Activated CD8-positive, alpha-beta memory T cell treated with anti-CD3 and anti-CD28 coated beads for 4 hours (primary cell): ENCODE measurements at places on chromosomes 5 and 9.

- DNase-seq, result no peak
These were observed 81.5 kb downstream of the NIPBL start for GRCh38 chr5:36957953-36958537.

- DNase-seq, result no peak
These were observed 665.6 kb downstream of the EFNA5 start for GRCh38 chr5:107005161-107005560.

GRCh38 chr9:91161465-91162300 lies 200.0 kb downstream of the AUH start:
- DNase-seq, result no peak

- peak; percentile 11 for DNase-seq
These were observed 1.0 kb upstream of the TPM2 start for GRCh38 chr9:35690614-35691333.

- DNase-seq, result no peak
These were observed 195.3 kb downstream of the CNTLN start for GRCh38 chr9:17330097-17330496.

DNA sequence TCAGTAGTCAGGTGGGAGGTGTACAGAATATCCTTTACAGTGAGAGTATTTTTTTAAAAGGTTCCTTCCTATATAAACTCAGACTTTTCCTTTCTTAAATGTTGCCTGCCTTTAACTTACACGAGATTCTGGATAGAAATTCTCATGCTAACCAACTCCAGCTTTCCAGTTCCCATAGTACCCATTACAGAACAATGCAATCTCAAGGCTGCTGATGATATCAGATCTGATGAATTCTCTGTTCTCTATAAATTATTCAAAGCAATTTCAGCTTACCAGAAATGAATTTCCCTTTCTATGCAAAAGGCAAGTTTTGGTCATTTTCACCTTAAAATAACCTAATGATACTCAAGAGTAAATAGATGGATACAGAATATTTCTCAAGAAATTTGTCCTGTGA lies 90.3 kb downstream of the NUDT12 start:
- no peak for DNase-seq

DNA sequence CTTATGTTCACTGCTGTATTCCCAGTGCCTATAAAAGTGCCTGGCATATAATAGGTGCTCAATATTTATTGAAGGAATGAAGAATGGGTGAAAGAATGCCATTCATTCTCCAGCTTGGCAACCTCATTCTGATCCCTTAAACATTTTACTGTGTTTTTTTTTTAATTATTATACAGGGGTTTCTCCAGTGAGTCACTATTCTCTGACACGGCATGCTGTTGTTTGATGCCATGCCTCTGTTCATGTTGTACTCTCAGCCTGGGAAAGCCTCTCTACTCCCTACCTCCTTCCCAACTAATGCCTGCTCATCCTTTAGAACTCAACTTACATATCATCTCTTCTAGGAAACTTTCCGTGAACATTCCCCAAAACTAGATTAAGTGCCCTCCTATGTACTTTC lies 70.2 kb upstream of the PHF24 start:
- no peak for DNase-seq

- no peak for DNase-seq
These were observed 1949.0 kb upstream of the WWC1 start for GRCh38 chr5:166342402-166342801.

DNA sequence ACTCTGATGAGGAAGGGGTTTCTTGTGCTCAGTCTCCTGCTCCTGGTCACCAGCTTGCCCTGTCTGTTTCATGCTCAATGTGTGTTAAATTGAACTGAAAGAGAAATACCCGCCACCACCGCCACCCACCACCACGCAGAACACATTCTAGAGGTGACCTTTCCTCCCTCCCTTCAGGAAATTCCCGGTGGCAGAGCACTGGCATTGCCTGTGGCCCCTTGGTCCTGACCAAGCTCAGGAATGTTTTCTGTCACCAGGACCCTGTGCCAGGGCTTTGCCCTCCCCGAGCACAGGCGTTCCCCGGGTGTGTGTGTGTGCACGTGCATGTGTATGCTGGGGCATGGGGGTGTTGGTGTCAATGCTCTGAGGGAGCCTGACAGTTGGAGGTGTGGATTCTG lies 10.2 kb upstream of the SLC25A51 start:
- no peak for DNase-seq

DNA sequence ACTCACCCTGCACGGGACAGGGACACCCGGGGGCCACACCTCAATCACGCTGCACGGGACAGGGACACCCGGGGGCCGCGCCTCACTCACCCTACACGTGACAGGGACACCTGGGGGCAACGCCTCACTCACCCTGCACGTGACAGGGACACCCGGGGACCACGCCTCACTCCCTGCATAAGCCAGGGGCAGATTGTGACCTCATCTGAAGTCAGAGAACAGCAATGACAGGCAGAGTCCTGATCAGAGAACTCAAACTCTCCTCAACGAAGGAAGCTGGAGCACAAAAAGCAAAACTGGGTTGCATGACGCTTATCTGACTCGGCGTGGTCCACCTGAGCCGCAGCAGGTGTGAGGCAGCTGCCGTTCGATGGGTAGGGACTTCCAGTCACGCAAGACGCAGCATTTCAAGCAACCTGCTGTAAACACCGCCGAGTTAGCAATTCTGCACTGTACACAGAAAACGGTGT lies 3.2 kb downstream of the TERT start:
- no peak for DNase-seq

DNA sequence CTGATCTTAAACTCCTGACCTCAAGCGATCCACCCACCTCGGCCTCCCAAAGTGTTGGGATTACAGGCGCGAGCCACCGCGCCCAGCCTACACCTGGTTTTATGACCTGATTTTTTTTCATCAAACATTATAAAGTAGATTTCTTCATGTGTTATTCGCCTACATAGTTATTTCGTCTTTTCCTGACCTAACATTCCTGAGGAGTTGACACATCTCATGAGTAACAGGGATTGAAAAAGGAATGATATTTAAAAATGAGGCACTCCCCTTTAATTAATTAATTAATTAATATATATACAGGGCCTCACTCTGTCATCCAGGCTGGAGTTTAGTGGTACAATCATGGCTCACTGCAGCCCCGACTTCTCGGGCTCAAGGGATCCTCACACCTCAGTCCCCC lies 20.2 kb upstream of the MTMR12 start:
- no peak for DNase-seq

DNA sequence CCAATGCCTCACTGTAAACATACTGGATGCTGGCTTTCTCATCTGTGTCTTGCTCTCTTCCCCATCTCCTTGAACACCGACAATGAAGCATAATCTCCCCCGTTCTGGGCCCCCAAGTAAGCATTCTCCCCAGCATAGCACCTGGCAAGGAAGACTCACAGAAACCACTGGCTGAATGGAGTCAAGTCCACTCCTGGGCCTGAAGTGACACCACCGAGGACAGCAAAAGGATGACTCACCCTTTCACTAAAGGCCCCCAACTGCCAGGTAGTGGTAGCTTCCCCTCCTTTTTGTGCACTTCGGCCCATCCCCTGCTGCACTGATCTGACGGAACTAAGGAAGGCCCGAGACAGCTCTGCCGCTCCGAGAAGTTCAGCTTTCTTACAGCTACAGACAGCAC lies 9.4 kb downstream of the VDAC1 start:
- DNase-seq, result no peak

GRCh38 chr5:14309878-14310531 lies 166.9 kb downstream of the TRIO start:
- no peak for DNase-seq

- DNase-seq, result no peak
These were observed 404 bp upstream of the AFAP1L1 start for GRCh38 chr5:149271195-149271715.

DNA sequence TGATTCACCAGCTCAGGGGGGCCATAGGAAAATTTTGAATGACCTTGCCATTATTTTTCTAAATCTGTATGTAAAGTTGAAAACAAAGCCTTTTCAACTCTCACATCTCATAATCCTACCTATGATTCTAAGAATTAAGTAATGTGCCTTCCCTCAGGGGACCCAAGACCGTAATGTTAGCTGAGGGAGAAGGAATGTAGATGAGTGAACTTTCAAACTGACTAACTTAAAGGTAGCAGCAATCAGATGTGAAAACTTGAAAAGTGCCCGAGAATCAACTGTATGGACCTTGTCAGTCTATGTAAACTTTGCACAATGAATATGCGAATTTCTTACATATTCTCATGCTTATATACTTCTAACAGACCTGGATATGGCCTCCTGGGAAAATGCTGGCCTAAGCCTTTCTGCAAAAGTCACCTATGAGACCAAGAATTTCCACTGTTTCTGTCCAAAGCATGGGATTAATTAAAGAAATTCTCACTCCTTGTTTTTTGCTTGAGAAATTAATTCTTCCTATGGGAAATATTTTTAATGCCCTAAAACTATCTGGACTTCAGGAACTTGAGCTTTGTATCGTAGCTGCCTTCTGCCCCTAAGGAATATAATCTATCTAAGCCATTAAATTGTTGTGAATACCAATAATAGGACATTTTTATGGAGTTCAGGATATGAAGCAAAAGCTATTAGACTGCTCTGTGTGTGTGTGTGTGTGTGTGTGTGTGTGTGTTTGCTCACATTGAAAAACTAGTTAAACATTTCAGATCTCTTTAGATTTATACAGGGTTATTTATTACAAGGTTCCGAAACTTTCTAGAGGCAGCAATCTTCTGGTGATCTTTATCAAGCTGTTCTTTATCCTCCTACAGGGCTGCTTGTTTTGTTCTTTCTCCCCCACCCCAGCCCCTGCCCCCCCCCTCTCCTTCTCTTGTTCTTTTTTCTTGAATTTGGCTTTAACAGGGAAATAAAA lies 169.1 kb upstream of the CLINT1 start:
- no peak for DNase-seq

- no peak for DNase-seq
These were observed 877.9 kb upstream of the WWC1 start for GRCh38 chr5:167413506-167413905.

DNA sequence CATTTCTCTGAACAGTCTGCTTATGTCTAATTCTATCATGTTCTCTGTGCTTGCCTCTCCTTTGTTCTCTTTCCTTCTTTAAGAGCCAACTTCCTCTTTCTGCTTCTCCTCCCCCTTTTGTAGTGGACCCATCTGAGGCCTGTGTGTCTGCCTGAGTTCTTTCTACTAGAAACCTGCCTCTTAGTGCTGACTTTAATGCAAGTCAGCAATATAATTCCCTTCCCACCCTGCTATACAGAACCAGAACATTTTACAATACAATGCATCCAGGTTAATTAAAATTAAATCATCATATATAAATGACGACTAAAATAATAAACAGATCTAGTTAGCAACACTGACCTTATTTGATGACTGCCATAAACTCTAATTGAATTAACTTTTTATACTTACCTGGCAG lies 82.6 kb upstream of the GAS1 start:
- no peak for DNase-seq

GRCh38 chr9:21994556-21995005 lies at the start of gene CDKN2B-AS1:
Gene CDKN2B-AS1, plus strand, starts transcription at chr9:21994791.
- no peak for DNase-seq
